ENCODE measurements at places on chromosomes 2 and 18.
A peak's percentile ranks its signal among the peaks of the same experiment; 100 is the strongest.

DNA sequence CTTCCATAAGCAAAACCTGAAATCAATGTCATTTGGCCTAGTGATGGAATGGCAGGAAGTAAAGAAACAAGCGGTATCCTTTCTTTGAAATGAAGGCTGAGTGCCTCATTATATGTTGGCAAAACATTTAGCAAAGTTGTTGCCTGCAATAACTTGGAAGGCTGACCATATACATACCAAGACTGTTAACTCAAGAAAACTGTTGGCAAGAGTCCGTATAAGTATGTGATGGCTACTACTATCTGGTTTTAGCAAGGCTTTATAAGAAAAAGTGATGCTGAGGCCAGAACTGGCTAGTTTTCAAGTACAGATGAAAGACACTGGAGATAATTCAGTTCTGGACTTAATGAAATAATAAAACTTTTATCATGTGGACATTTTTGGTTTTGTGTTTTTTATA lies 356.2 kb downstream of the ZNF521 start:
- peak; percentile 27 for DNase-seq

DNA sequence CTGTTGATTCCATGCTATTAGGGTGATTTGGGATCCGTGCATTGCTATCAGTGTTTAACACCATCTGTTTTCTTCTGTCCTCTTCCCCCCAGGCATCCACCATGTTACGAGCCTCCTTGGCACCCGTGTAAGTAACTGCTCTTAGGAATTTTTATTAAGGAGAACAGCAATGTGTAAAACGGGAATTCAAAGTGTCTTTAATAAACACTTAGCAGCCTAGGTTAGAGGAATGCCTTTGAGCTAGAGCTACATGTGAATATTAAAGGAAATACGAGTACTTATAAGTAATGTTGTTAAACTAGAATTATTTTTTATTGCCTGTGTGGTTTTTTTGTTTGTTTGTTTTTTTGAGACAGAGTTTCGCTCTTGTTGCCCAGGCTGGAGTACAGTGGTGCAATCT lies 58.1 kb downstream of the ARMC9 start:
- DNase-seq = no peak

- DNase-seq = no peak
These were observed 778.9 kb downstream of the CCDC85A start for GRCh38 chr2:56962673-56963072.

DNA sequence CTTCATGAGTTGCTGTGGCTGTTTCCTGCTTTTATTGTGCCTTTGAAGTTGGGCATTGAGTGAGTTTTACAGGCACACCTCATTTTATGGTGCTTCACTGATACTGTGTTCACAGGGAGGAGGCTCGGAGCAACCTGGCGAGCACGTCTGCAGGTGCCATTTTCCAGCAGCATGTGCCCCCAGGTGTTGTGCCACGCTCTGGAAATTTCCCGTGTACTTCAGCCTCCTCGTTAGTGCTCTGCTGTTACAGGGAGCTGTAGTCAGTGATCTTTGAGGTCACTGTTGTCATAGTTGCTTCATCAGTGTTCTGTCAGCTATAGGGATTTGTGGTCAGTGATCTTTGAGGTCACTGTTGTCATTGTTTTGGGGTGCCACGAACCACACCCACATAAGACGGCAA lies 20.1 kb downstream of the CTDP1 start:
- no peak for DNase-seq

- DNase-seq = no peak
These were observed 1869.6 kb upstream of the CELF4 start for GRCh38 chr18:39435209-39435608.

GRCh38 chr2:55092439-55092838 lies 42.2 kb upstream of the RTN4 start:
- no peak for DNase-seq

DNA sequence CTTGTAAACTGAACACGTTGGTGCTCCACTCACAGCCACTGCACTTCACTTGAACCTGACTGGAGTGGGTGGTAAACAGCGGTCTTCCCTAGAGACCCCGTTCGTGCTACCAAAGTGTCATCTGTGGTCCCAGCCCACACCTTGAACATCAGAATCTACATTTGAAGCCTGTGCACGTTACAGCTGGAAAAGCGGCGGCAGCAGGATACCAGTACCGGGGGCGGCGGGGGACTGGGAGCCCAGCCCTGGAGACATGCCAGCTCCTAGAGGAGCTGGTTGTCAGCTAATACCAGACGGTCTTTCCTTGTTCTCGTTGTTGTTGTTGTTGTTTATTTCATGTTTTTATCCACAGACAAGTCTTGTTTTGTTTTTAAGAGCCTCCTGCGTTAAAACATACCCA lies 156.7 kb downstream of the WDSUB1 start:
- DNase-seq = no peak

GRCh38 chr2:194539425-194539824 lies 1117.6 kb upstream of the SLC39A10 start:
- DNase-seq = no peak

GRCh38 chr18:7855028-7855427 lies 287.9 kb downstream of the PTPRM start:
- no peak for DNase-seq

DNA sequence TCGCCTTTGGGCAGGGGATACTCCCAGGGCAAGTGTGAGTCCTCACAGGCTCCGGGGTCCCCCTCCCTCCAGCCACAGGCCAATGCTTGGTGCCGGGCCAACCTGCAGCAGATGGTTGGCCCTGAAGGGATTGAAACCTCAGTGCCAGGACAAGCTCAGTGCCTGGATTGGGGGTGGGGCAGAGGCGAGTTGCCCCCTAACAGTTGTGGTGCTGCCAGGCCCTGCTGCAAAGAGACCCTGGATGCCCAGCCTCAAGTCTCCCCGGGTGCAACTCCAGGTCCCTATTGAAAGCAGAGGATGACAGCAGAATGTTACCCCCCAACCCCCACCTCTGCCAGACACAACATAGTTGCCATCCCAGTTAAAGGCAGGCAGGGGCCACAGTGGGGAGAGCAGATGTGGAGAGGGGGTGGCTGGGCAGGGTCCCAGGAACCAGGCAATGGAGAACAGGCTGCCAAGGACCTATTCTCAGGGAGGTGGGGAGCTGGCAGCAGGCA lies 9.5 kb upstream of the RNF103 start:
- DNase-seq = no peak

GRCh38 chr2:31674446-31674845 lies 93.7 kb upstream of the SRD5A2 start:
- no peak for DNase-seq

GRCh38 chr2:202140522-202141252 lies 67.6 kb downstream of the KIAA2012 start:
- no peak for DNase-seq

DNA sequence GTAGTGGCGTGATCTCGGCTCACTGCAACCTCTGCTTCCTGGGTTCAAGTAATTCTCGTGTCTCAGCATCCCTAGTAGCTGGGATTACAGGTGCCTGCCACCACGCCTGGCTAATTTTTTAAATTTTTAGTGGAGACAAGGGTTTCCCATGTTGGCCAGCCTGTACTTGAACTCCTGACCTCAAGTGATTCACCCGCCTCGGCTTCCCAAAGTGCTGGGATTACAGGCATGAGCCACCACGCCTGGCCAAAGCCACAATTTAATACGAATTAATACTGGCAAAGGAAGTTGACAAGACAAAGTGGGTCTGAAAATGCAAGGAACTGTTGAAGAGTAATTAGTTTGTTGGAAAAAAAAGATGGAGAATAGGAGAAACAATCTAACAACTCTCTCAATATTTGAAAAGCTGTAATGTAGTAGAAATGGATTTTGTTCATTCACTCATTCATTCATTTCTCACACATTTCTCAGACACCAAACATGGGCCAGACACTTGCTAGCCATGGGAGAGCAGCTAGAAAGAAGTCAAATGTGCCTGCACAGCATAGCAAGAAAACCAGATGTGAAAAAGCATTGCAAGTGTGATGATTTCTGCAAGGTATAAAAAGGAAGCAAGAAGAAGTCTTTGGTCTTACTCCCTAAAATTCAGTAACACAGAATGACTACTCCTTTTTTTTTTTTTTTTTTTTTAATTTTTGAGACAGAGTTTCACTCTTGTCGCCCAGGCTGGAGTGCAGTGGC lies 39.4 kb upstream of the ATL2 start:
- no peak for DNase-seq

GRCh38 chr2:74564222-74564621 lies 9.7 kb downstream of the DOK1 start:
- no peak for DNase-seq

DNA sequence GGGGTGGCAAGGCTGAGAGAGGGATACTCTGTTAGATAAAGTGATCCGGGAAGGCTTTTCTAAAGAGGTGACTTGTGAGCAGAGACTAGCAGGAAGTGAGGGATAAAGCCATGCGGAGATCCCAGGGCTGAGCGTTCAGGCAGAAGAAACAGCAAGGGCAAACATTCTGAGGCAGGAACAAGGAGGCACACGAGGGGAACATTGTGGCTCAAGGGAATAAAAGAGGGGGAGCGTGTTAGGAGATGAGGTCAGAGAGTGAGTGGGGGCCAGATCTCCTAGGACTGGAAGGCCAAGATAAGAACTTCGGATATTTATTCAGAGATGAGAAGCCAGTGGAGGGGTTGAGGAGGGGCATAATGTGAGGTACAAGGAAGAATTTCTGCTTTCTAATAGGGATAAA lies 67.1 kb downstream of the ACTR2 start:
- no peak for DNase-seq

DNA sequence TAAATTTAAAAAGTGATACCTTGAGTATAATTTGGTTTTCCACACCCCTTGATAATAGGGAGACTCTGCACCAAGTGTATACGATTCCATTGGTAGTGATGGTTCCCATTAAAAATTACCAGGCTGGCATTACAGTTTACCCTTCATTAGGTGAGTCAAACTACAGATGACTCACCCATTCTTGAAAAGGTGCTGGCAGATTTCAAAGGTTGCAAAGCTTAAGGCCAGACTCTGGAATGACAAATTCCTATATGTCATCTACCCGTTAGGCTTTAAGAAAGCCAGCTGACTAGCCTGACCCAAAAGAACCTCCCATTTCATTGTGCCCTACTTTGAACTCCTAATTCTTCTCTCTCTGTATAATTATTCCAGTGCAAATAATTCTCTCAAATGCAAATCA lies 124.4 kb downstream of the LRRTM4 start:
- DNase-seq = no peak

GRCh38 chr2:219516888-219517287 lies 2.6 kb downstream of the ASIC4 start:
- no peak for DNase-seq

DNA sequence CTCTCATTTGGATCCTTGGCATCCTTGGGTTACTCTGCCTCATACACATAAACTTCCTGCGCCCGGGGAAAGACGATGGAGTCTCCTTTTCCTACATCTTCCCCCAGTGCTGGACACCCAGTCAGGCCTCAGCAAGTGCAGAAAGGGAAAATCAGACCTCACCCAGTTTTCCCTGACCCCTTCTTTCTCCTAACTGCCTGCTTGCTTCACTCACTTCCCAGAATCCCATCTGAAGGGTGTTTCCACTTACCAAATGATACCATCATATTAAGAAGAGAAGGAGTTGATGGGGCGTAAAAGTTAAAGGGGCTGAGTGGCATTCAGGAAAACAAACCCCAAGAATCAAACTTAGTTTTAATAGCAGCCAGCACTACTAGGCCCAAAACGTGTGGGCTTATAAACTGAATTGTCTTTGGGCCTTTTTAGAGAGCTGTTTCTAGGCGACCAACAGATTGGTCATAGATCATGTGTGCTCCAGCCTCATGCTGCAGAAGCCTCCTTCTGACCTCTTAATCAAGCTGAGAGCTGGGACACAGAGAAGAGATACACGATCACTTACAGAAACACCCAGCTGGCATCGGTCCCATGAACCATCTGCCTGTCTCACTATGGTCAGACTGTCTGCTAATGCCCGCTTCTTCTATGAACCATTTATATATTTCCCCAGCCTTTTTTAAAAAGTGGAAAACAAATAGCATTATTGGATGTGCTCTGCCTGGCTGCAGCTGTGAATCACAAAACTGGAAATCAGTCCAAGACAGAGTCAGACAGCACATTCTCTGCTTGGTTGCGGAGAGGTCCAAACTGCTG lies 165.7 kb upstream of the SLC14A2 start:
- no peak for DNase-seq

- no peak for DNase-seq
These were observed 23.1 kb upstream of the RAB31 start for GRCh38 chr18:9684881-9685614.

- no peak for DNase-seq
These were observed 60.4 kb downstream of the GRB14 start for GRCh38 chr2:164560902-164561301.

- DNase-seq = no peak
These were observed 11.6 kb upstream of the RBFA start for GRCh38 chr18:80022613-80023012.

DNA sequence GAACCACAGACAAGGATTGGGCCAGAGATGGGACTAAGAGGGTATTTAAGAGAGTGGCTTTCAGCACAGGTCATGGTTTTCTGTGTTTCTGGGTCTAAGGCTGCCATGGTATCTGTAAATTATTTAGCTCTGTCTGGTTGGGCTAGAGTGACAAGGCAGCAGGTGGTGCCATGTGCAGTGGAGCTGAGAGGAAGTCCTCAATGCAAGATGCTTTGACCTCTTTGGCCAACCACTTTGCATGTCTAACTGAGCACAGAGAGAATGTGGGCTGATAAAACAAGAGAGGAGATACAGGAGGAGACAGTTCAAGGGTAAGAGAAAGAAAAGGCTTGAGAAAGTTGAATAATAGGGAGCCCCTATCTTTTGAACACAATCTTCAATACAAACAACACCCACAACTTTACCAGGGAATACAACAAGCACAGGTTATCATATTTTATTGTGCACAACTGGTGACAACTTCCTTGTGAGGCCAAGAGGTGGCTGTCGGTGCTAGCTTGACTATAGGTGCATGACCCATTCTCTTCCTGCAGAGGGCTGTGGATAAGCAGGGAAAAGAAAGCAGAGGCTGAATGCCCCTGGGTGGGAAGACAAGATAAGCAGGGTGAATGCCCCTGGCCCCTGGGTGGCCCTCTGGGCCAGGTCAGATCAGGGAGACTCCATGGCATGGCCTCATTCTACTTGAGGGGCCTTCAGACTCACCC lies 12.3 kb downstream of the FLACC1 start:
- DNase-seq = no peak

DNA sequence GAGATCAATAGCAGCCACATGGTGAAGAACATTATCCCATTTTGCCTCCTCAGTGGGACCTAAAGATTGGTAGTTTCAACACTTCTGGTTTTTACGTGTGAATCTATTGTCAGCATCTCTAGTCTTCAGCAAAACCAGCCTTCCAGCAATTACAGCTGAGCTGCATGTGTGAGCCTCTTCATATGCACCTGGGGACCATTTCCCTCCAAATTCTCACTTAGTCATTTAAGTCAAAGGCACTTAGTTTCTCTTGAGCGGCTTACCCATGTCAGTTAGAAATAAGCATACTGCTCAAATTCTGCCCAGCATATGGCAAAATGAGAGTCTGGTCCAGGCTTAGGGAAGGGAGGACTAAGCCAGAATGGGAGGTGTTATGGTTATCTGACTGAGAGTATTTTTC lies 99.7 kb upstream of the NXPH2 start:
- DNase-seq = no peak
